ENCODE measurements at places on chromosomes 5 and 9.

DNA sequence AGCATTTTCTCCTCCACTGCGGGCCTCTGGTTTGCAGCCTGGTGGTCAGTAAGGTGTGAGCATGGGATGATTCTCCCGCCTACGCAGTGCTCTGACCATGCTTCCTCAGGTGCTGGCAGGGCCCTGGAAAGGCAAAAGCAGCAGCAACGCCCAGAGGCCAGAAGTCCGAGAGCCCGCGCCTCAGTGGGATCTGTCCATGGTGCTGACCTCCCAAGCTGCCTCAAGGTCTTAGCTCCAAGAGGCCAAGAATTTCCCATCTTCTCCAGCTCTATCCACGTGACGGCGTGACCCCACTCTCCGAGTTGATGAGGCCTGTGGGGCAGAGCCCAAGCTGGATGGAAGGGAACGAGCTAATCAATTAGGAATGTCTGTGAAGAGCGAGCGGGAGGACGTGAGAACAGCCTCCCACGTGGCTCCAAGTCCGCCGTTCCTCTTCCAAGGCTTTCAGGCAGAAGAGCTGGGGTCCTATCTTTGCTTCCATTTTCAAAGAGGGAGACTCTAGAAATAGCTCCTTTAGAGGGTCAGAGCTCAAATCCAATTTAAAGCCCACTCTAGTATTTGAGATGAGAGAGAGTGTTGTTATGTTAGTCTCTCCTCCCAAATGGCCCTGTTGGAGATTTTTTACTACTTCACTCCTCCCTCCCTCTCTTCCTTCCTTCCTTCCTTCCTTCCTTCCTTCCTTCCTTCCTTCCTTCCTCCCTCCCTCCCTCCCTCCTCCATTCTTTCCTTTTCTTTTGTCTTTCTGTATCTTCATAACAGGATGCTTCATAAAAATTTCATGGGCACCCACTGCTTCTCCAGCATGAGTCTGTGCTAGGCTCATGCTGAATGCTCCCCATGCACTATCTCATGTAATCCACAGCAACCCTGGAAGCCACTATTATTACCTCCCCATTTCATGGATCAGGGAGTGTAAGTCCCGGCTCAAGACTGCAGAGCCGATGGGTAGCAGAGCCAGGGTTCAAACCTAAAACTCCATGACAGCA, 69.3 kb downstream of the OLFM1 start:
- H3K27ac ChIP-seq, result no peak overlapping the region
- DNase-seq, result no peak
- no peaks in the 10 kb centered on the region for H3K27me3 ChIP-seq
- no peak overlapping the region for H3K4me3 ChIP-seq
- H3K36me3 ChIP-seq, result no peaks in the 10 kb centered on the region

DNA sequence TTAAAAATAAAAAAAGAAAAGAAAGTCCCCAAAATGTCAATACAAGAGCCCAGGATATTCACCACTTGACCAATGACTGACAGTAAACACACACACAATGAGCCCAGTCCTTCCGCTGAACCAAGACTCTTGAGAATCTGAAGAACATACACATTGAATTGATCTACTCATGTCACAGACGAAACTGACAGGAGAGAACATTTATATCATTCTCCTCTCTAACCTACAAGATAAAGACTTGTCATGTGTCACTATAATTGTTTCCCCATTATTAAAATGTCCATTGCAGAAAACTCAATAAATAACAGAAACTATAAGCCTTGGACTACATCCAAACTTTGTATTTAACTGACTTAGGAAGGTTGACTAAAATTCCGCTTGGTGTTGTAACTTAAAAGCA, 296.7 kb downstream of the EPB41L4A start:
- no peaks in the 10 kb centered on the region for H3K27me3 ChIP-seq
- H3K36me3 ChIP-seq, result no peaks in the 10 kb centered on the region
- H3K27ac ChIP-seq, result no peak overlapping the region

GRCh38 chr5:136076067-136076466, 47.3 kb downstream of the TGFBI start:
- H3K4me1 ChIP-seq, result no peaks in the 10 kb centered on the region
- H3K4me3 ChIP-seq, result no peak overlapping the region
- H3K36me3 ChIP-seq, result no peaks in the 10 kb centered on the region
- no peak for DNase-seq

DNA sequence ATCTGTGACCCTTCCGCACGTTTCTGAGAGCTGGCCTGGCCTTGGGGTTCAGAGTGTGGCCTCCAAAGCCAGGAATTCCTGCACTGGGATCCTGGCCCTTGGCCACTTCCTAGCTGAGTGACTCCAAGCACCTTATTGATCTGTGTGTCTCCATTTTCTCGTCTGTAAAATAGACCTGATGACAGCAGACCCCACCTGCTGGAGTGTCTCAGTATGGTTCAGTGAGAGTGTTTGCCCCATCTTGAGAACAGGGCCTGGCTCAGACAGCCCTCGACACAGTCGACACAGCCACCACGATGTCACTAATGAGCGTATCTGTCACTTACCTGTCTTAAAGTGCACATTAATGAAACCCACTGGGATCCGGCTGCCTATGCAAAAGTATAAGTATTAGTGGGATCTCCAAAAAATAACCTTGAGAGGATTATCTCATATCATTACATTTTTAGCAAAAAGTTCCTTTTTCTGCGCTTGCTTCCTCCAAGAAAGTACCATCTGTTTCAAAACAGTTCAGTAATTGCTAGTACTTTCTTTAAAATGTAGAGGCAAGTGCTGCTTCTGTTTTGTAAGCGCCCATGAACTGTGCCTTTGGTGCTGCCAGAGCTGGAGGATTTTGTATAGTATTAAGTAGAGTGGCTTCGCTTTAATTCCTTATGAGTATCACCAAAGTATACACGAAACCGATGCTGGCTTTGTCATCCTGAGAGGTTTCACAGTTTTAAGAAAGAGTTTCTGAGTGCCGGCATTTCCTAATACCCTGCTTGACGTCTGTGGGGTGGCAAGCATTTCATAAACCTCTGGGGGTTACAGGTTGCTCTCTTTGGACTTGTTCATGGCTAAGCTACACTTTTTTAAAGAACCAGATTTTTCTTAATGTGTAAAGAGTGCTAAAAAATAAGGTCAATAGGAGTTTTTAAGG, 31.7 kb downstream of the UBE2QL1 start:
- DNase-seq, result no peak
- no peak overlapping the region for H3K27ac ChIP-seq
- H3K27me3 ChIP-seq, result no peaks in the 10 kb centered on the region
- H3K4me3 ChIP-seq, result no peak overlapping the region

DNA sequence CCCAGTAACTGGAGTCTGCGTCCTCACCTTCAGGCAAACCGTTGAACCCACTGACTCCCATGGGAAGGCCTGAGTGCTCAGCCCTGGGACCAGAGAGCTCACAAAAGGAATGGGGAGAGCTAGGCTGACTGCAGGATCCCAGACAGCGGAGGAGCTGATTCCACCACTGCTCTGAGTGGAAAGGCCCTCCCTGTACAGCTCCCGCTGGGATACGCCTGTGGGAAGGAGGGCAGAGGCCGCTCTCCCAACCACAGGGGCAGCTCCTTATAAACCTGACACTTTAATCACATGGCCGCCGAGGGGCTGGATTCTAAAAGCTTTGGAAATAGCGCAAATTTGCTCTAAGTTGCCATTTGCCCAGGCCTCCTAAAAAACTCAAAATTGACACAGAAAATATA, 37.1 kb downstream of the DBH start:
- no peak overlapping the region for H3K4me3 ChIP-seq
- no peak overlapping the region for H3K27ac ChIP-seq
- H3K36me3 ChIP-seq, result no peaks in the 10 kb centered on the region
- H3K27me3 ChIP-seq, result no peaks in the 10 kb centered on the region
- H3K4me1 ChIP-seq, result no peaks in the 10 kb centered on the region
- DNase-seq, result no peak

DNA sequence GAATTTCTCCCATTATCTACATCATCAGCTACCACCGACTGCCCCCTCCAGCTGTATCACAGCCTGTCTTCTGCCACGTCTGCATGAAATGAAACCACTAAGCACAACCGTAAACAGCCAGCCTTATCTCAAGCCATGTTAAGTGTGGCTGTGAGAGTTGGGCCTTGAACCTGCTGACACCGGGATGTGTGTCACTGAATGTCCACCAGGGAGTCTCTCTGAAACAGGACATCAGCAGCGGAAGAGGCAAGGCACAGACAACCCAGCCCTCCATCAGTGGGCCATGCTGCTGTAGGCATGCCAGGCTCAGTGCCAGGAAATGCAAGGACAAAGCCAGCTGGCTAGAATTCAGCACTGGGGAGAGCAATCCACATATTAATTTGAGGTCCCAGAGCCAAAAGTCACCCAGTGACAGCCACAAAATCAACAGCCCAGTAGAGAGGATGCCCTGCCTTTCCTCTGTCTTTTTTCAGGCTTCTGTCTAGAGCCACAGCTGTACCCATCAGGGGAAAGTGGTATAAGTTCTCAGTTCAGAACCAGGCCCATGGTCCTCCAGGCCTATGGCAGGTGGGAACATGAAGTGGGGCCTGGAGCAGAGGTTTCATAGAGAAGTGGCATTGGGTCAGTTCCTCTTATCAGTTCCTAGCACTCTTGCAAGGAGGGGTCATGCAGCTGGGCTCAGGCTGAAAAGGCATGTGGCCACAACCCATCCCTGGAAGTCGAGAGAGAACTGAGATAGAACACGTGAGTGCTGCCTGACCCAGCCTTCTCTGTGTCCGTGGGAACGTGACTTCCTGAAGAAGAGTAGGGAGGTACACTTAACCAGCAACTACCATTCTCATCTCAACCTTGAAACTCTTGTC, 199.4 kb downstream of the ESM1 start:
- no peaks in the 10 kb centered on the region for H3K36me3 ChIP-seq
- no peak overlapping the region for H3K4me3 ChIP-seq
- H3K27ac ChIP-seq, result no peak overlapping the region
- peak; percentile 29 for DNase-seq
- peaks cover 11% of the 10 kb centered on the region for H3K4me1 ChIP-seq

Measured in SK-N-SH (cell line).